Activated B cell treated with CpG ODN at 0.5 μM for 24 hours (primary cell): ENCODE measurements at places on chromosomes 5 and 9.

DNA sequence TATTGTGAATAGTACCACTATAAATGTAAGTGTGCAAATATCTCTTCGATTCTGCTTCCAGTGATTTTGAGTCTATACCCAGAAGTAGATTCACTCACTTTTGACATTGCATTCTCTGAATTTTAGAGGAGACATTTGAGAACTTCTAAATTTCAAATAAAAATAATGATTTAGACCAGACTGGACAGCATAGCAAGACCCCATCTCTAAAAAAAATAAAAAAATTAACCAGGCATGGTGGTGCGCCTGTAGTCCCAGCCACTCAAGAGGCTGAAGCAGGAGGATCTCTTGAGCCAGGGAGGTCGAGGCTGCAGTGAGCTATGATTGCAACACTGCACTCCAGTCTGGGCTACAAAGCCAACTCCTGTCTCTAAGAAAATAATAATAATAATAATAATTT lies 1.9 kb upstream of the GFI1B start:
- peaks cover 19% of the 10 kb centered on the region for H3K4me1 ChIP-seq
- H3K27ac ChIP-seq, result no peak overlapping the region
- DNase-seq, result no peak
- peaks cover 28% of the 10 kb centered on the region for H3K27me3 ChIP-seq

- H3K27me3 ChIP-seq, result no peaks in the 10 kb centered on the region
- DNase-seq, result no peak
- H3K4me3 ChIP-seq, result no peak overlapping the region
- no peaks in the 10 kb centered on the region for H3K36me3 ChIP-seq
- no peak overlapping the region for H3K27ac ChIP-seq
- H3K4me1 ChIP-seq, result no peaks in the 10 kb centered on the region
These were observed 109.9 kb downstream of the EDIL3 start for GRCh38 chr5:84274585-84275468.

- peaks cover 12% of the 10 kb centered on the region for H3K36me3 ChIP-seq
- no peak overlapping the region for H3K27ac ChIP-seq
- no peaks in the 10 kb centered on the region for H3K27me3 ChIP-seq
- no peak overlapping the region for H3K4me3 ChIP-seq
These were observed 2.4 kb upstream of the RNF145 start for GRCh38 chr5:159211729-159212174.

DNA sequence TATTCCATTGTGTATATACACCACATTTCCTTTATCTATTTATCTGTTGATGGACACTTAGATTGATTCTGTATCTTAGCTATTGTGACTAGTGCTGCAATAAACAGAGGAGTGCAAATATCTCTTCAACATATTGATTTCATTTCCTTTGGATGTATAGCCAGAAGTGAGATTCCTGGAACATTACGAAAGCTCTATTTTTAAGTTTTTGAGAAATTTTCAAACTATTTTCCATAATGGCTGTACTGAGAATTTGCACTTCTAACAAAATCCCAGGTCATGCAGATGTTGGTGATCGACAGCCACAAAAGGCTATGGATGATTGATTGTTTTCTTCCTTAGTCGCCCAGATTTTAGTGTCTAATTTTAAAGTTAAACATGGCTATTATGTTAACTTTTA lies 132.7 kb upstream of the MTAP start:
- H3K27ac ChIP-seq, result no peak overlapping the region
- no peaks in the 10 kb centered on the region for H3K27me3 ChIP-seq
- DNase-seq, result no peak
- H3K36me3 ChIP-seq, result no peaks in the 10 kb centered on the region
- H3K4me1 ChIP-seq, result no peaks in the 10 kb centered on the region

DNA sequence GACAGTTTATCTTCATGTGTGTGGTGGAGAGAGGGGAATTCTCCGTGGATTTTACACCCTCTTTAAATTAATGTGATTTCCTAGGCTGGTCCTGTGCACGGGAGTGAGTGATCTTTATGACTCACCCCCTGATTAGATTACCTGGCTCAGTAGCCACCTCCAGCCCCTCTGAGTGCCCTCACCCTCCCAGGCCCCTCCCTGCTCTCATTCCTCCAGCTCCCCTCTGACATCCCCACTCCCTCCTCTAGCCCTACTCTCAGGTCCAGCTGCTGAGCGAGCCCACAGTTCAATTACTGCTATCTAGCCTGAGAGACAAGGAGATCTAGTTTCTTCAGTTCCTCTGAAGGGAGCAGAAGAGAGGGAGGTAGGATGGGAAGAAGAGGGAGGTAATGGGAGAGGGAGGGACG lies 61.8 kb upstream of the ARAP3 start:
- no peak overlapping the region for H3K27ac ChIP-seq
- peaks cover 23% of the 10 kb centered on the region for H3K4me1 ChIP-seq
- peaks cover 32% of the 10 kb centered on the region for H3K27me3 ChIP-seq
- no peaks in the 10 kb centered on the region for H3K36me3 ChIP-seq
- DNase-seq, result no peak
- H3K4me3 ChIP-seq, result no peak overlapping the region

DNA sequence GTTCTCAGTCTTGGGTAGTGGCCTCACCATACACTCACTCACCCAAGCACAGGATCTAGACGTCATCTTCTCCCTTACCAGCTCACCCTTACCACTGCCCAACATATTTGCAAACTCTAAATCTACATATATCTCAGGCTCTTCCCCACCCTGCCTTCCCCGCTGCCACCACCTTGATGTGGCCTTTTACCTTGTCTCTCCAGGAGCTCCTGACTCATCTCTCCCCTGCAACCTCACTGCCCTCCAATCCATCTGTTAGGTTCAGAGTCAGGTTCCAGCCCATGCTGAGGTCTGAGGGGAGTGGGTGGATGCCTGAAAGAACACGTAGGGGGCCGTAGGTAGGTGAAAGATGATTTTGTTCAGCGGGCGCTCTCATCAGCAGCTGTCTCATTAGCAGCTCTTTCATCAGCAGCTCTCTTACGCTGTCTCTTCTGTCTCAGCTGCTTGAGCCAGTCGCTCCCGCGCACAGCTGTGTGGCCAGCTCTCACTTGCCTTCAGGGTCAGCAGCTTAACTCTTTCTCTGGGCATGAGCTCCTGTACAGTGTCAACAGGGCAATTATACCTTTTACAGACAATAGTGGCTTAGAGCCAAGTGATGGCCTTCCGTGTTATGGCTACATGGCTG lies 23.1 kb upstream of the CKMT2 start:
- H3K27me3 ChIP-seq, result peaks cover 3% of the 10 kb centered on the region
- H3K36me3 ChIP-seq, result no peaks in the 10 kb centered on the region
- DNase-seq, result no peak
- H3K4me1 ChIP-seq, result peaks cover 13% of the 10 kb centered on the region
- no peak overlapping the region for H3K4me3 ChIP-seq
- H3K27ac ChIP-seq, result no peak overlapping the region

DNA sequence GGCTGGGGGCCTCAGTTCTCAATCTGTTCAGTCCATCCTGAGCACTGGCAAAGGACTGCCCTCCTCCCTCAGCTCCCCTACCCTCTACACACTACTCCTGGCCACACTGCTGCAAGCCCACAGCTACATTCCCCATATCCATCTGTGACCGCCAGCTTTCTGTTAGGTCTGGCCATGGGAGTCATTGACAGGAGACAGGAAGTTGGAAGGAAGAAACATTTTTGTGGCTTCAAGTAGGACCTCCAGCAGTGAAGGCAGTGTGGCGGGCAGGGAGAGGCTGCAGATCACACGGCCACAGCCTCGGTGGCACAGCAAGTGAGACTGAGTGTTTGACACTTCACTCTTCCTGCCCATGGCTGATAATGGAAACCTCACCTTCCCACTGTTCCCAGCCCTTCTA lies 55.9 kb downstream of the SECISBP2 start:
- no peak overlapping the region for H3K4me3 ChIP-seq
- H3K4me1 ChIP-seq, result peaks cover 28% of the 10 kb centered on the region
- DNase-seq, result no peak
- no peak overlapping the region for H3K27ac ChIP-seq
- H3K36me3 ChIP-seq, result peaks cover 30% of the 10 kb centered on the region

GRCh38 chr5:68371607-68372006 lies 156.1 kb downstream of the PIK3R1 start:
- no peak overlapping the region for H3K27ac ChIP-seq
- H3K27me3 ChIP-seq, result no peaks in the 10 kb centered on the region
- no peak for DNase-seq
- peaks cover 37% of the 10 kb centered on the region for H3K4me1 ChIP-seq

DNA sequence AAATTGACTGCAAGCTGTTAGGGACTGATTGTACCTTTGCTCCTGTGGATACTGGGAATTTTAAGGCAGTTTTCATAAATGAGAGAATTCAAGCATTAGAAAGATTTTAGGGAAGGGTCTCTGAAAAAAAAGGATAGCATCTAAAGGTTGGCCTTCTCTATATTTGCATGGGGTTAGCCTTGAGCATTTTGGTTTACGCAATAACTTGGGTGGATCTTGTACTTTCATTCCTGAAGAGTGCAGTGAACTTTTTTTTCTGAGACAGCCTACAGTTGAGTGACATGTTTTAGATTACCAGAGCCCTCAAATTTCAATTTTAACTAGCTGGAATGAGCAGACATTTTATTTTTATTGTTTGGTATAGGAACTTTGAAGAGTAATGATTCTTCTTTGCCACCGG lies 91.6 kb upstream of the NR3C1 start:
- H3K27me3 ChIP-seq, result no peaks in the 10 kb centered on the region
- DNase-seq, result no peak
- H3K27ac ChIP-seq, result no peak overlapping the region
- H3K36me3 ChIP-seq, result no peaks in the 10 kb centered on the region
- no peaks in the 10 kb centered on the region for H3K4me1 ChIP-seq
- no peak overlapping the region for H3K4me3 ChIP-seq

DNA sequence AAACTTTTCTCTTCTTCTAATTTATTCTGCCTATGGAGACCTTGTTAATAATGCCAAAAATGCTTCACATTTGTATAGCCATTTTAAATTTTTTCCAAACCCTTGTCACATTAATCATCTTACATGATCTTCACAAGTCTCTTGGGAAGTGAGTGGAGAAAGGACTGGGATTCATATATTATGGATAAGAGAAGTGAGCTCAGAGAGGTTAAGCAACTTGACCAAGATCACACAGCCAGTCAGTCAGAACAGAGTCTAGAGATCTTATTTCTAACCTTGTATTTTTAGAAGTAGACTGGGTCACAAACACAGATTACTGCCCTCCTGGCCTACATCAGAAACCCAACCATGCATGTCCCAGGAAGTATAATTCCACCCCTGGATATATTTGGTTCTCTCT lies 218.0 kb upstream of the ADRA1B start:
- peaks cover 15% of the 10 kb centered on the region for H3K27me3 ChIP-seq
- no peaks in the 10 kb centered on the region for H3K36me3 ChIP-seq
- H3K4me3 ChIP-seq, result no peak overlapping the region
- peaks cover 3% of the 10 kb centered on the region for H3K4me1 ChIP-seq
- H3K27ac ChIP-seq, result no peak overlapping the region

DNA sequence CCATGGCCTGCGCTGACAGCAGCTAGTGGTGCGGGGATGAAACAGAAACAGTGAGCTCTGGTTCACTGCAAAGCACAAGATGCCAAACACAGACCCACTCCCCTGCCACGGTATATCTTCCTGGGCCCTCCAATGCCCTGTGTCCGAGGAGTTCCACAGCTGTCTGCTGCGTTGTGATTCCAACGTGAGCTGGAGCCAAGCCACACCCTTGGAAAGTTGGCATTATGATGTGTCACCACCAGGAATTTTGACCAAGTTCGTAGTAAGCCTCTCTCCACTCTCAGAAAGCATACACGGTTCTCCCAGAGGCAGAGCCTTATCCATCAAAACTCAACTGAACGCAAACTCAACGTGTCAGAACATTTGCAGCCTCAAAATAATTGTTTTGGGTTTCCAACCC lies 55.6 kb downstream of the MACROH2A1 start:
- peaks cover 75% of the 10 kb centered on the region for H3K36me3 ChIP-seq
- no peak overlapping the region for H3K27ac ChIP-seq
- H3K4me1 ChIP-seq, result peaks cover 24% of the 10 kb centered on the region
- H3K27me3 ChIP-seq, result no peaks in the 10 kb centered on the region
- DNase-seq, result no peak

DNA sequence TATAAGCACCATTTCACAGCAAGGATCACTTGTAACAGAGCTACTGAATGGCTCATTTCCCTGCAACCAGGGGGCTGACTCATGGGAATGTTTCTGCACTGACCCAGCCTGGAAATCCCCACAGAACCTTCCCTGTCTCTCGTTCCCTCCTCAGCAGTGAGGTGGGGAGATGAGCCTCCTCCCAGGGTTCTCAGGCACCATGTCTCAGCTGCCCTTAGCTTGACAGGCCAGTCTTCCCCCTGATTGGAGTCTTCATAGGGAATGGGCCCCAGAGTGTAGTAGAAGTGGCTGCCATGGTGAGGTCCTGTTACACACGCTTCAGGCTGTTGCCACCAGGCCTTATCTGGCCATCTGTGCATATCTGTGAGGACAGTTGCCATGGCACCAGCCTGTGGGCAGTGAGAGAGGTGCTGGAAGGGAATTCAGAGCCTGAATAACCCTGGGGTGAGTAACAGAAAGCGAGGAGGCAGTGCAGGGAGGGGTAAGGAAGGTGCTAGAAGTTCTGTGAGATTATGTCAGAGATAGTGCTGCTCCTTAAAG lies 324.4 kb downstream of the ENC1 start:
- DNase-seq, result no peak
- no peaks in the 10 kb centered on the region for H3K36me3 ChIP-seq
- H3K27ac ChIP-seq, result no peak overlapping the region
- H3K27me3 ChIP-seq, result peaks cover 6% of the 10 kb centered on the region
- no peaks in the 10 kb centered on the region for H3K4me1 ChIP-seq

GRCh38 chr5:106860398-106861044 lies 810.2 kb downstream of the EFNA5 start:
- H3K4me1 ChIP-seq, result no peaks in the 10 kb centered on the region
- no peaks in the 10 kb centered on the region for H3K27me3 ChIP-seq
- no peak overlapping the region for H3K4me3 ChIP-seq

GRCh38 chr5:11396917-11397316 lies 507.3 kb downstream of the CTNND2 start:
- H3K27me3 ChIP-seq, result no peaks in the 10 kb centered on the region
- DNase-seq, result no peak
- no peak overlapping the region for H3K27ac ChIP-seq
- no peaks in the 10 kb centered on the region for H3K36me3 ChIP-seq
- H3K4me3 ChIP-seq, result no peak overlapping the region

DNA sequence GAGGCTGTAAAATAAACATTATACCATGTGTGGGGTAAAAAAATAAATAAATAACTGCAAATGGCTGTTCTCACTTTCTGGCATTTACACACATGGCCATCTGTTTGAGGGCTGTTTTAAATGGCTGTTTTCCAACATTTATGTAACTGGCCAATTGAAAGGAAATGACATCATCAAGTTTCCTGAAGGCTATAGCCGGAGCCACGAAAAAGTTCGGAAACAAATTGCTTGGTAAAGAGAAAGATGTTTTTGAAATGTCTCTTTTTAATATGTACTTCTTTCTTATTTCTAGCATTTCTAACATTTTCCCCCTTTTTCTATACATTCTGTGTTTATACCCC lies 95.4 kb upstream of the DAB2 start:
- no peaks in the 10 kb centered on the region for H3K4me1 ChIP-seq
- H3K27me3 ChIP-seq, result peaks cover 2% of the 10 kb centered on the region
- H3K4me3 ChIP-seq, result no peak overlapping the region
- no peak overlapping the region for H3K27ac ChIP-seq

GRCh38 chr9:77707383-77708063 lies 59.4 kb upstream of the GNA14 start:
- H3K27ac ChIP-seq, result no peak overlapping the region
- no peak overlapping the region for H3K4me3 ChIP-seq
- DNase-seq, result no peak
- H3K36me3 ChIP-seq, result no peaks in the 10 kb centered on the region
- peaks cover 2% of the 10 kb centered on the region for H3K27me3 ChIP-seq

- no peaks in the 10 kb centered on the region for H3K36me3 ChIP-seq
- no peak for DNase-seq
- H3K27ac ChIP-seq, result no peak overlapping the region
- no peak overlapping the region for H3K4me3 ChIP-seq
- H3K27me3 ChIP-seq, result no peaks in the 10 kb centered on the region
- H3K4me1 ChIP-seq, result no peaks in the 10 kb centered on the region
These were observed 515.8 kb downstream of the KIF4B start for GRCh38 chr5:155529362-155529761.
